ENCODE measurements at places on chromosomes 13 and 19.

GRCh38 chr19:56112313-56112709 is 8.8 kb downstream of the ZNF787 start:
- no peak for DNase-seq

GRCh38 chr13:105135852-105136615 is 1399.4 kb downstream of the EFNB2 start:
- DNase-seq: no peak

DNA sequence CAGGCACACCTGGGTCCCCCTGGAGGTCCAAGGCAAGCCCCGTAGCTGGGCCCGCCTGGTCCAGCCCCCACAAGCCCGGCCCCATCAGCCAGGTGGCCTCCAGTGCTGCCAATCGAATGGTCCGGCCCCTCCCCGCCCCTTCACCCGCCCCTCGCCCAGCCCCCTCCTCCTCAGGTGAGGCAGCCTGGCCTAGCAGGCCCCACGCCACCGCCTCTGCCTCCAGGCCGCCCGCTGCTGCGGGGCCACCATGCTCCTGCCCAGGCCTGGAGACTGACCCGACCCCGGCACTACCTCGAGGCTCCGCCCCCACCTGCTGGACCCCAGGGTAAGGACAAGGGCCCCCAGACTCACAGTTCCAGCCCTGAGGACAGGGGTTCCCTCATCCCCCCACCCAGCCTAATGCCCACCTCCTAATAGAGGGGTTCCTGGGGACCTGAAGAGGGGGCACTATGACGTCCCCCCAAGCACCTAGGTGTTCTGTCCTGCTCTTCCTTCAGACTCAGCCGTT is at the start of gene HPN:
Gene HPN, plus strand, starts transcription at position 174 of the 508 bp plus-strand sequence. CDS start 786 bp downstream, outside the sequence.
- no peak for DNase-seq

- DNase-seq: no peak
These were observed 407.3 kb upstream of the SGCG start for GRCh38 chr13:22773465-22773864.

DNA sequence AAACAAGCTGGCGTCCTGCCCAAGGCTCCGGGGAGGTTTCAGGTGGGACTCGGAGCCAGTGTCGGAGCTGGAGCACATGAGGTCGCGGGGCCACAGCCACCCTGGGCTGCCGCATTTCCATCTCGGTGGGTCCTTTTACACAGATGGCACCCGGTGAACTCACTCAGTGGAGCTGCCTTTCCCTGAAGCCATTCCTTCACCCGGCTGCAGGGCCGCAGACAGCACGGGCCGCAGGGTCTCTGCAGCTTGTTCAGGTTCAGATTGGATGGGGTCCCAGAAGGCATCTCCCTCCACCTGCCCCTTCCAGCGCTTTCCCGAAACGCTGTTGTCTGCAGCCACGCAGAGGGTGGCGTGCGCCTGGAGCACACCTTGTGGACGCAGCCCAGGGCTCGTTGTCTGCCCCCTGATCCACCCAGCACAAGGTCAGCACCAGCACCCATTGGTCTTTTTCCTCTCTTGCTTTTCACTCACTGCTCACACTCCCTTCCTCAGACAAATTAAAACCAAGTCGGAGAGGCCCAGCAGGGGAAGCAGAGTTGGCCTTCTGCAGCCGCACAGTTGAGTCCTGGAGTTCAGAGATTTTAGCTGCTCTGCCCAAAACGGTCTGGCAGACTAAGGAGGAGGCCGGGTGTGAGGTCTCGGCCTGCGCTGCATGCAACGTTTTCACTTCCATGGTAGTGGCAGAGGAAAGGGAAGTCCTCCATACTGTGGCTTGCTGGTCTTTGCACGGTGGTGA is 18.1 kb downstream of the MCF2L start:
- DNase-seq: no peak

DNA sequence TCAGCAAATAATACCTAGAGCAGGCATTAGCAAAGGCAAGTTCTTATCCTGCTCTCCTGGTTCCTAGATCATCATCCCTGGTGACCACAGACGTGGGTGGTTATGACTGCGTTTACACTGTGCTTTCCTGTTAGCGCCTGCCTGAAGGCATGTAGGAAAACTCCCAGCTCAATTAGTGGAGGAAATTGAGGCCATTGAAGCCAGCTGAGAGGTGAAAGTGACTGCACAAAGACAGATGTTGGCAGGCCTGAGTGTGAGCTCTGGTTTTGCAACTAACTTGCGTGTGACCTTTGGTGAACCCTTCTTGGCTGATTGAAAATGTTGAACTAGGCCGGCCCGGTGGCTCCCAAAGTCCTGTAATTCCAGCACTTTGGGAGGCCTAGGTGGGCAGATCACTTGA is 17.5 kb upstream of the NWD1 start:
- DNase-seq: no peak

DNA sequence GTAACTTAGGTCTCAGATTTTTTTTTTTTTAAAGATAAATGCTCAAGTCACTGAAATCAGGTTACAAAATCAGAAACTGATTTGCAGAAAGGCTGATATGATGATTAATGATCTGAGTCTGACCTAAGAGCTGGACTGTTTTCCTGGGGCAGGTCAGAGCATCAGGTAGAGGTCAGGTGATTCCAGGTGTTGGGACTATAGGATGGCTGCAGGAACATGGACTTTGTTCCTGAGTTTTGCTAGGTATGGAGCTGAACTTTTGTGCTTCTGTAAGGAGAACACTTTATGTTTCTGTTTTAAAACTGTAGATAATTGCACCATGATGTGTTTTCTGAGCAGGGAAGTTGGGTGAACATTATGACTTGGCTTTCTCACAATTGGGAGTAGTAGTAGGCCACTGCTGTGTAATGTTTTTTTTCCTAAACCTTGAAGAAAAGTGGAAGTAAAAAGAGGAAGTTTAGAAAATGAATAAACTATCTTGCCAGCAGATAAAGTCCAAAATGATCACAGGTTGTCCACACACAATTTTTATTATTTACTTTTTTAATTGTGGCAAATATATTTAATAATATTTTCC is 297.2 kb downstream of the DCT start:
- DNase-seq: no peak

- no peak for DNase-seq
These were observed 1.1 kb downstream of the ZNF566 start for GRCh38 chr19:36488118-36488845.

- DNase-seq: no peak
These were observed 110.1 kb upstream of the RXFP2 start for GRCh38 chr13:31629085-31629780.

DNA sequence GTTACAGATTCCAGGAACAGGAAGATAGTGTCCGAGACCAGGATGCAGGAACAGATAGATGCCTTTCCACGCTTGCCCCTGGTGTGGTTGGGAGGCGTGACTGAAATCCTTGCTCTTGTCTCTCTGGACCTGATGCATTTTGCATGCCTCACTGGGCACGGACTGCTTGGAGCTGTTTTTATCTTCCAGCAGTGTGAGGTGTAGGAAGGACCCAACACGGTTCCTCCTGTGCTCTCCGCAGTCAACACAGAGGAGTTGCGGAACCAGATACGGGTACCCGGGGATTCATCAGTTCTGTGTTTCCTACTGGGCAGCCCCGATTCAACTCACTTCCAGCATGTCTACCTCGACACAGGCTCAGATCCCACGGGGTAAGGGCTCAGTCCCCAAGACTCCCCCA is 6.5 kb downstream of the DOT1L start:
- DNase-seq: no peak

GRCh38 chr13:66222127-66222526 is 1008.0 kb downstream of the PCDH9 start:
- DNase-seq: no peak

DNA sequence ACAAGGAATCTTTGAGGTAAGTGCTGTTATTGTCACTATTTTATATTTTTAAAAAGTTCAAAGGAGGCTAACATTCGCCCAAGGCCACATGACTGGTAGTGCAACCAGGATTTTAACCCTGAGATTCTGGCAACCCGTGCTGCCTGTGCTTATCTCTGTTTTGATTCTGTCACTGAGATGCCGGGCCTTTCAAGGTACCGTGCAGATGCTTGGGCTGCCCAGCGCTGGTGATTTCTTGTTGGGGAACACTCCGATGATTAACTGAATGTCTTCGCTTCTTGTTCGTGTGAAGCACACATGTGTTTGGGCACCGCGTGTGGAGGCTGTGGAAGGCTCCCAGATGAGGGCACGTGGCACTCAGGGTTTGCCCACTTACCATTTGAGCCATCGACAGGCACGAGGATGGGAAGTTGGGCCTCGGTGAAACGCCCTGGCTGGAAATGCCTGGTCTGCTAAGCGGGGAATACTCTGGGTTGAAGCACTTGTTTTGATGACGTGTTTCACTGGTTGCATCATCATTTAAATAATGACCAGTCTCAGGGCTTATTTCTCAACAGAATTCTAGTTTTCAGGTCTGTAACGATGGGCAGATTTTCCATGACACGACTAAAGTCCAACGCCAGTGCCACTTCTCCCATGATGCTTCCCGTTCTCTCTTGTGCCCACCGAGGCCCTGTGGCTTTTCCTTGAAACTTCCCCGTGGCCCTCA is 392.7 kb downstream of the FGF9 start:
- no peak for DNase-seq

- DNase-seq: no peak
These were observed 5.3 kb upstream of the CD79A start for GRCh38 chr19:41871573-41872383.

DNA sequence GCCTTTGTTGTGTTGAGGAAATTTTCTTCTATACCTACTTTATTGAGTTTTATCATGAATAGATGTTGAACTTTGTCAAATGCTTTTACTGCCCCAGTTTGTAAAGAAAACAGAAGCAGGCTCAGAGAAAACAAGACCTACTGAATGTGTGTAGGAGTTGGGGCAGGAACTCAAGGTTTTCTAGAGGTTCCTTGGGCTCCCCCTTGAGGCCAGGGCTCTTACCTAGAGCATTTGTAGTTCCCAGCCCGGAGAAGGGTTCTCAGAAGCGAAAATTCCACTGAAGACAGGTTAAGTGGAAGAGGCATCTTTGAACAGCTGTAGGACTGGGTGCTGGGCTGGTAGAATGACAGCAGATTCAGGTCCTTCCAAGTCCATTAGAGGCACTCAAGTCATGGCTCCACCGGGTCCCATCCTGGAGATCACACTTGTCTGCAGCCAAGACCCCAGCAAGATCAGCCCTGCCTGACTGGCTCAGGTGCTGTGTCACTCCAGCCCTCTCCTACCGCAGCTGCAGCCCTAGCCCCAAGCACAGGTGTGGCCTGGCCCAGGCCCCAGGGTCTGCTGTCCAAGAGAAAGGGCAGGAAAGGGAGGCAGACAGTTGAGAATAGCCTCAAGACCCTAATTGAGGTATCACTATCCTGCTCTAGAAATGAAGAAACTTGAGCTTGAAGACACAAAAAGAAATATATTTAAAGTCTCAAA is 425.5 kb downstream of the PCDH20 start:
- DNase-seq: no peak

GRCh38 chr13:50388481-50388880 is 373.2 kb downstream of the KCNRG start:
- no peak for DNase-seq

- no peak for DNase-seq
These were observed 476.6 kb upstream of the NBEA start for GRCh38 chr13:34465423-34465922.

DNA sequence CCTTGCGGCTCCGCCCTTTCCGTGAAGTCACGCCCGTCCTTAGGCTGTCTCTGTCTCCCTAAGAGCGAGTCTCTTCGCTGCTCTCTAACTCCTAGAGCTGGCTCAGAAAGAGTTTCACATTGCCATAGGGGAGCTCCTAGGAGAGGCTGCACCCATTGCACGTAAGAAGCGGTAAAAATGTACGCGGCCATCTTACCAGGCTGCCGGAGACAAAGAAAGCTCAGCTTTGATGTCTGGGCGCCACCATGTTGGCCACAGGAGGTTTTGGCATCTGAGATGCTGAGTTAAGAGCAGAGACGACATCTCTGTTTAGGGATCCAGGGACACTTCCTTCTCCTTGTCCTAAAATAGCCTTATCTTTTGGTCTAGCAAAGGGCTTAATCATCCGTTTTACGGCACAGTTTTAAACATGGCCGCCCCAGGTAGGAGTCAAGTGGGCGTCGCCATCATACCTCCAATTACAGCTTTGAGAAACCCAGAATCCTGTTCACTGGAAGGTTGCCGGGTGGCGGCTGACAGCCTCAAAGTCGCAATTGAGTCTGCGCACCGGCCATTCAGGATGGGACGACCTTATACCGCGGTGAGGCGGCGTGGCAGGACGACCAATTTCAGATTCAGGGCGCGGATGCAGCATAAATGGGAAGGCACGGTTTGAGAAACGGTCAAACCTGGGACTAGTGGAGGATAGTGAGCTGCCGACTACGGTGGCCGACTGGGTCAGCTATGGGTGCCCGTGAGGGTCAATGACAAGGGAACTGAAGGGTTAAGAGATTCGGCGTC is at the start of gene ZNF793:
Gene ZNF793, plus strand, starts transcription at position 553 of the 780 bp plus-strand sequence. CDS start 16,501 bp downstream, outside the sequence.
- DNase-seq: peak; percentile 26

DNA sequence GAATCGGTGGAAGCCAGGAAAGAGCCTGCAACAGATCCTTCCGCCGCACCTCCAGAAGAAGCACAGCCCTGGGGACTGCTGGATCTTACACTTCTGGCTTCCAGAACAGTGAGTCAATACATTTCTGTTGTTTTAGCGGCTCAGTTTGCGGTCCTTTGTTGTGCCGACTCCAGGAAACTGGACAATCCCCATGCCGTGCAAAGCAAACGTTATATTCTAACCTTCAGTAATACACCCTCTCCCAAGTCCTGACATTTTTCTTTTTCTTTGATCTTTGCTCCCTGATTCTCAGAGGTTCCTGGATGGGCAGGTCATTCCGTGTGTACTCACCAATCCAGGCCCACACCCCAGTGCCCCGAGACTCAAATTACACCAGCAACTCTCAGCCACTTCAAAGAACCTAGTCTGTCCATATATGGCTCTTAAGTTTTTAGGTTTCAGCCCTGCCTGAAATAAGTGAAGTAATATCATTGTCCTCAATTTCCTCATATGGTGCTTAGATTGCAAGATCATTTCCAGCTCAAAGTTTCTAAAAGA is 387.1 kb upstream of the SGCG start:
- DNase-seq: no peak

GRCh38 chr13:59734393-59734792 is 429.3 kb downstream of the DIAPH3 start:
- DNase-seq: no peak

GRCh38 chr19:42153672-42154433 is 21.6 kb upstream of the POU2F2 start:
- no peak for DNase-seq

DNA sequence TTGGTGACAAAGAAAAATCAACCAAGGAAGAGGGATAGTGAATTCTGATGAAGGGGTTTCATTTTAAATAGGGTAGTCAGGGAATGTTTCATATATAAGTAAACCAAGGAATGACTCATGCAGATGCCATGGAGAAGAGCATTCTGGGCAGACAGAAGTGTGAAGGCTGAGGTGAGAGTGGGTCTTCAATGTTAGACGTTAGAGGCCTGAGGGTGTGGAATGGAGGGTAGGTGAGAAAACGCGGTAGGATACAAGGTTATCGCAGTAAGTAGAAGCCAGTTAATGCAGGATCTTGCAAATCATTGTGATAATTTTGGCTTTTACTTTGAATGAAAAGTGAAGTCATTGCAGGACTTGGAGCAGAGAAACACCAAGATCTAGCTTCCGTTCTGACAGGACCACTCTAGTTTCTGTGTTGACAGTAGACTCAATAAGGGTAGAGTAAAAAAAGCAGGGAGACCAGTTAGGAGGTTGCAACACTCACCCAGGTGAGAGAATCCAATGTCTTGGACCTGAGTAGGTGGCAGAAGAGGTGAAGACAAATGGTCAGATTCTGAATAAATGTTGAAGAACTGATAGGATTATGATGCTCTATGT is 225.2 kb upstream of the TMTC4 start:
- DNase-seq: no peak

- DNase-seq: no peak
These were observed 7.4 kb upstream of the FCGBP start for GRCh38 chr19:39941615-39942365.
